ENCODE measurements at places on chromosomes 12 and 14.

DNA sequence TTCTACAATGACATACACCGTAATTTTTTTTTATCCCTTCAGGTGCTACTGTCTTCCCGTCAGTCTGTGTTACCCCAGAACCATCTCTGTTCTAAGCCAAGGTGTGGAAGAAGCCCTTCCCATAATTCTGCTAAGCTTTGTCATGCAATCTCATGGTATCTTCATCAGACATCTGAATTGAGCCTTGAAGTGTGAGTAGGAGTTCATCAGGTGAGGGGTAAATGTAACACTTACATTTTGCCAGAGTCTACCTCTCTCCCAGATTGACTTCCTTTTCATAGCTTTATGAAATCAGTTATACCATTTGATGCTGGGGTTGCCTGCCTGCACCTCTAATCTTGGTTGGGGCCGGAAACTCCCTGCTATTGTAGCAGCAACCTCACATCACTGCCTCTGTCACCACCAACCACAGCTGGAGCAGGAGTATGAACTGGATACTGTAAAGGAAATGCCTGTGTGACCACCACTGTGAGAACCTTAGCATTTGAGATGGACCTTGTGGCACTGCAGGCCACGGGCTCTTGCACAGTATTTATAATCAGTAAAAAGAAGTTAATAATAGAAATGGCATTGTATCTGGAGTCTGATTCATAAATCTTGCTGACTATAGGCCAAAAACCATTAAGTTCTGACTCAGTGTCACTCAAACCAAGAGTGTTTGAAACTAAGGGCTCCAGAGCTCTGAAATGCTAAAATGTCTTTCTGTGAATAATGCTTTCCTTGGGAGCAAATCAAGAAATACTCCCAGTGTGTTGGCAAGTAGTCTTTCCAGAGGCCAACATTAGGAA is 58.7 kb upstream of the STK38L start:
- no peak for DNase-seq

- no peak for DNase-seq
Measured at GRCh38 chr14:103862393-103862782, 15.0 kb upstream of the PPP1R13B start.

DNA sequence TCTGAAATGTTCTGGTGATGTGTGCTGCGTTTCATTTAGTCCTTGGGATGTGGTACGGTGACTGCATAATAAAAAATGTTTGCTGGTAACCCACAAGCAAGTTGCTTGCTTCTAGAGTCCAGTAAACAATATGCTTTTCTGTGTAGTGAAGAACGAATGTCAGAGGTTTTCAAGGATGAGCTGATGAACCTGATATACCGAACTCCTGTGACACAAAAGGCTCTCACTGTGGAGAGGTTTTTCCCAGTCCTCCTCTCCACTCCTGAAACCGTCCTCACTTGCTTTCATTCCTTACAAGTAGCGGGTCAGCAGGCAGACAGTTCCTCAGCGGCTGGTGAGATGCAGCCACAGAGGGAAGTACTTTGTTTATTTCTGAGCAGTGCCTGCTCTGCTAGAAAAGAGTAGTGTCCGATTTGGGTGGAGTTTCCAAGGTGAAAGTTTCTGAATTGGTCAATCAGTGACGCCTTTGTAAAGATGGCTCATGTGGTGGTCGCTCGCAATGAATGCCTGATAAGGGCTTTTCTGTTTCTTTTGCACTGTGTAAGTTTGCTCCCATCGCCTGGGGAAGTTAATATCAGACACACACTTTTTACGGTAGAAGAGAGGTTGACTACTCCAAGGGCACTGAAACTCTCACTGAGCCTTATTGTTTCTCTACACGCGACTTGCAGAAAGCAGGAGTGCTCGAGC is 3.0 kb downstream of the ETV6 start:
- DNase-seq, result peak; percentile 58

DNA sequence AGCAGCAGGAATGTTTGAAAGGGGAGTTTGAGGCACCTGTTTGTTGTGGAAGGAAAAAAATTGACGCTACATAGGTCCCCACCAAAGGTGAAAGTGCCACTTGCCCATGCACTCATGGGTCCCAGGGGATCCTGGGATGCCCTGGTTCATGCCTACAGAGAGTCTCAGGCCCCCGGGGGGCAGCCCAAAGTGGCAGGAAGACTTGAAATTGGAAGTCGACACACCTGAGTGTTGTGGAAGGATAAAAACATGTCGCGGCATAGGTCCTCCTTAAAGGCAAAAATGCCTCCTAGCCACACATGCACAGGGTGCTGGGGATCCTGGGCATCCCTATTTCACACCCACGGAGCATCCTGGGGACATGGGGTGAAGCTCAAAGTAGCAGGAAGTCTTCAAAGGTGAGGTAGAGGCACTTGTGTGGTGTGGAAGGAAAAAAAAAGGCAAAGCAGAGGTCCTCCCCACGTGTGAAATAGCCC is 576.1 kb downstream of the ALG10 start:
- DNase-seq, result no peak

DNA sequence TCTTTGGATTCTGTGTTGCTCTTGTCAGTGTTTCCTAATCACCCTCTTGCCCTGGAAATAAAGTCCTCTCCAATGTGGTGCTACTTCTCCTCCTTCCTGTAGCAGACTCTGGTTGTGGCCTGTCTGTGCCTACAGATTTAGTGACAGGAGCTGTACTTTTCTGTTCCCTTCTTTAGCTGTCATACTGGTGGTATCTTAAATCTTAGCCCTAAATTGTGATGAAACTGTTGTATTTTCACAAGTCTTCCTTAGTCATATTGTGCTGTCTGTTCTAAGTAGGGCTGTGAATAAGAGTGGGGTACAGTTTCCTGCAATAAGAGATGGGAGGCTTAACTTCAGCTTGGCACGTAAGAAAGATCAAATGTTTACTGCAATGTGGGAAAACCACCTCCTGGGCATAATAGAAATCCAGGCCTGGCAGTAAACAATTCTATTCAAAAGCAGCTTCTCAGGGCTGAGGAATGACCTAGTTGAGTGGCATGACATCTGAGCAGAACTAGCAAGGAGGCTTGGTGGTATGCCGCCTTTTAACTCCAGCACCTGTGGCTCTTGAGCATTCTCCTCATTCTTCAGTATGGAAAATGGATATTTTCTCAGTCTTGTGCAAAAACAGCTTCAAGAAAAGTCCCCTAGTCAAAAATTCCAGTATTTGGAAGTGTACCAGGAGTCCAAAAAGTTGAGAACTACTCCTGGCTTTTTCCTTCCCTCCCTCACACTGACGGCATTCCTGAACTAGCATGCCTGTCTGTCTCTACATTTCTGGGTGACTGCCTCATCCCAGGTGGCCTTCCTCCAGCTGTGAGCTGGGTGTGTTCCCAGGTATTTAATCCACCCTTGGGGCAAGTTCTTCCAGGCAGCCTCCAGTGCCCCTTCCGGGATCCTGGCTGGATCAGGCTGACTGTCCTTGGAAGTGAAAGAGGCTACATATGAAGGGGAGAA is 19.5 kb downstream of the ANO6 start:
- peak; percentile 47 for DNase-seq

DNA sequence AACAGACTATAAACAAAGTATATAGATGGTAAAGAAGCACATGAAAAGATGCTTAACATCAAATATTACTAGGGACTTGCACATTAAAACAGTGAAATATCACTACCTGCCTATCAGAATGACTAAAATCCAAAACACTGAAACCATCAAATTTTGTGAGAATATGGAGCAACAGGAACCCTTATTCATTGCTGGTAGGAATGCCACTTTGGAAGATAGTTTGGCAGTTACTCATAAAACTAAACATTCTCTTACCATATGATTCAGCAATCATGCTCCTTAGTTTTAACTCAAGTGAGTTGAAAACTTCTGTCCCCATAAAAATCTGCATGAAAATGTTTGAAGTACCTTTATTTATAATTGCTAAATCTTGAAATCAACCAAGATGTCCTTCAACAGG is 297.6 kb downstream of the DAD1 start:
- DNase-seq, result no peak

DNA sequence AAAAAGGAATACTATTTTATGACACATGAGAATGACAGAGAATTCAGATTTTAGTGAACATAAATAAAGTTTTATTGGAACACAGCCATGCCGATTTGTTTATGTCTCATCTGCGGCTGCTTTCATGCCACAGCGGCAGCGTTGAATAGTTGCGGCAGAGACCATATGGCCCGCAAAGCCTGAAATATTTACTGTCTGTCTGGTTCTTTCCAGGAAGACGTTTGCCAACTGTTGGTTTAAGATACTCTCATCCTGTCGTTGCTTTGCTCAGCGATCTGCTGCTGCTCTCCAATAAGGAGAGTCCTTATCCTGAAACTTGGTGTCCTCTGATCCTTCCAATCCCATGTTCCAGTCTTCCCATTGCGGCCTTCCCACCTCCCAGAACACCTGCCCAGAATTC is 89.9 kb downstream of the SLC24A4 start:
- no peak for DNase-seq

DNA sequence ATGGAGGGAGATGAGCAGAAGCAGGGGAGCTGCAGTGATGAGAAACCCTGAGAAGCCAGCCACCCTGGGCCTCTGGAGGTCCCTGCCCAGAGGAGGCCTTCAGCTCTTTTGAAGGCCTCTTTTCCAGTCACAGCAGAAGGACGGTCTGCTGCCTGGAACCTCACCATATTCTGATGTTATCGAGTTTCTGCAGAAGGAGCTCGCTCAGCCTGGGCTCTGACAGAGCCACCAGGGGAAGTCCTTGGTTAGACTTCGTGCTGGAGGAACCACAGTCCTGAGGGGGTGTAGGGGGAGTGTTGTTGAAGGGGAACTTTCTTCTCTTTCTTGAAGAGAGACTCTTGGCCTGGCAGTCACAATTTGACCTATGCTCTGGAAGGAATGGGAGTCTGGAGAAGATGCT is 25.1 kb upstream of the BATF start:
- no peak for DNase-seq

- DNase-seq, result no peak
Measured at GRCh38 chr14:50774542-50775267, 56.3 kb downstream of the NIN start.

DNA sequence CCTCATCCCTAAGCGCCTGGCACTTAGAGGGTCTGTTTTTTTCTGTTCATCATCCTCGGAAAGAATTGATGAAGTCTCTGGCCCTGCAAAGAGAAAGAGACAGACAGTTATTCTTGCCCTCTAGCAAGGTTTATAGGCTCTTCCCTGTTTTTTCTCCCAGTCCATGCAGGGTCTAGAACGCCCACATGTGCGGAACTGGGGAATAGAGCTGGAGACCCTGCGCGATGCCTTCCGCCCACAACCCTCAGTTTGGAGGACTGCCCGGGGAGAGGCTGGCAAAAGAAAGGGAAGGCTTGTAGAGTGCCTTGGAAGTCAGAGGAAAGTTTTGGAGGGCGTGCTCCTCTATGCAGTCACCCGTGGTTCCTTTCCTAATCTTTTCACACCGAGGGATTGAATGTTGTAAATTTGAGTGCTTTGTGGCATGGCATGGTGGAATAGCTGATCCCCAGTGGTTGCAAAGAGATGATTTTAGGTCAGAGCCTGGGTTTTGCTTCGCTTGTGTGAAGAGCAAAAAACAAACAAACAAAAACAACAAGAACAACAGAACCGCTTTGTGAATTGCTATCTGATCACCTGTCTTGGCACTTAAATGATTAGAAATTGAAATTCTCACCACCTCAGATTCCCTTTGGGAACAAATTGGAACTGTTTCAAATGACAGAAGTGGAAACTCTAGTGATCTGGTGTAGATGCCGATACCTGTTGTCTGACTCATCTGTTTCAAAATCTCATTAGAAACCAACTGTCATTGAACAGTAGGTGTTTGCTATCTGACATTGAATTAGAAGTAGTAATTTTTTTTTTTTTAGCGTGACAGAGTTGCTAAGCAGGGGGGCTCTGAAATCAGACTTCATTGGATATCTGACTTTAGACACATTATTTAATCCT is 947 bp downstream of the GAS2L3 start:
- DNase-seq, result peak; percentile 32

- no peak for DNase-seq
Measured at GRCh38 chr14:79534703-79535353, 676.5 kb downstream of the DIO2 start.

- no peak for DNase-seq
Measured at GRCh38 chr12:119692410-119692809, 24.5 kb downstream of the PRKAB1 start.

- no peak for DNase-seq
Measured at GRCh38 chr14:49092345-49092744, 493.8 kb downstream of the RPS29 start.

DNA sequence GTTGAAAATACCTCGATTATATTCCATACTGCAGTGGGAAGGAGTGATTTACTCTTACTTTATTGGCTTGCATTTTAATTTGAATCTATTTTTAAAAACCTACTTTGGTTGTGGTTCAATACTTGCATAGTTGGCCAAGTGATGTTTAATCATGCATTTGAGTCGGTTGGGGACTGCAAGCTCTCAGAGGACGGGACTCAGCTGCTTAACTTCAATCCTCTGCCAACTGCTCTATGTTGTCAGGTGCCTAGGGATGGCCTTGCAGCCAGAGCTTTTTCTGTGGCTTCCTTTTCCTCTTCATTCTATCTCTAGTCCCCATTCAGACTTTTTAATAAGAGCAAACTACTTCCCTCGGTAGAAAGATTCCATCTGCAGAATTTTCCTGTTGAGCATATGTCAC is 53.4 kb upstream of the KRR1 start:
- DNase-seq, result no peak

GRCh38 chr12:132281038-132281437 is 48.4 kb downstream of the GALNT9 start:
- no peak for DNase-seq

DNA sequence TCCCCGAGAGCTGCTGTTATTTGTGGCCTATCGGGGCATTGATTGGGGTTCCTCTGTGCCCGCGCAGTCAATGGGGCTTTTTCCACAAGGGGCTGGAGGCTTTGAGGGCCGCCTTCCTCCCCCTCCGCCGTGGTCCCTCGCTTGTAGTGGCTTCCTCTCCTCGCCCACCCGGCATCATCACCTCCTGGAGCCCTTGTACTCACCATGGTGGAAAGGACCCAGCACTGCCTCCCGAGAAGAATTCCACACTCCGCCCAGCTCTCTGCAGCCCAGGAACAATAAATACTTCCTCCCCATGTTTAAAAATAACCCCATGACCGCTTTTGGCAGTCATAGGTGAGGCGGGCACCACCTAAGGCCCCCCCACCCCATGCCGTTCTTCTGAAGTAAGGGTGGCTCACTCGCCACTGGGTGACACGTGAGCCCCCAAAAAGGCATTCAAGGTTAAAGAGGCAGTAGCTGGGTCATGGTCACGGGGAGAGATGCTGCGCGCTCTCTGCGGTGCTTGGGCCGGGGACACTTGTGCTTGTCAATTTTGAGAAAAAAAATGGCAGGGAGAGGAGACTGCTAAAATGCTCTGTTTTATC is at the start of gene MYL2:
Gene MYL2 (minus strand): TSS at position 256 of the 587 bp plus-strand sequence. CDS start 50 bp downstream, at position 206.
- DNase-seq, result no peak

- DNase-seq, result no peak
Measured at GRCh38 chr12:100566887-100567637, 6.4 kb upstream of the GAS2L3 start.

GRCh38 chr12:29428633-29429032 is 47.7 kb upstream of the ERGIC2 start:
- DNase-seq, result peak; percentile 40

DNA sequence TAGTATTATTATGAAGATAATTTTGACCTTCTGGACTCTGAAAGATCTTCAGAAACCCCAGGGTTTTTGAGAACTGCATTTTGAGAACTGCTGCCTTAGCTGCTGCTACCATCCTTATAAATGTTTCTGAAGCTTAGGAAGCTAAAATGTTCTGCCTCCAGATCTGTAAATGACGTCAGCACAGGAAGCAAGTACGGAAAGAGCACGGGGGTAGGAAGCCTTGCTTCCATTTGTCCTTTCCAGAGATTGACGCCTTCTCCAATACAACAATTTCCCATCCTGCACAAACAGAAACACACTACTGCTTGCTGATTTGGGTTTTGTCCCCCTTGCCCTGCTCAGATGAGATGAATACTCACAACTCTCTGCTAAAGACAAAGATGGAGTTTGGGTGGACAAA is 17.9 kb downstream of the RAD52 start:
- DNase-seq, result no peak
